NCI-H1105 (cell line): ENCODE measurements at places on chromosomes 4 and X.

GRCh38 chr4:82124932-82125786 is 248.6 kb downstream of the HNRNPD start:
- DNase-seq, result no peak

DNA sequence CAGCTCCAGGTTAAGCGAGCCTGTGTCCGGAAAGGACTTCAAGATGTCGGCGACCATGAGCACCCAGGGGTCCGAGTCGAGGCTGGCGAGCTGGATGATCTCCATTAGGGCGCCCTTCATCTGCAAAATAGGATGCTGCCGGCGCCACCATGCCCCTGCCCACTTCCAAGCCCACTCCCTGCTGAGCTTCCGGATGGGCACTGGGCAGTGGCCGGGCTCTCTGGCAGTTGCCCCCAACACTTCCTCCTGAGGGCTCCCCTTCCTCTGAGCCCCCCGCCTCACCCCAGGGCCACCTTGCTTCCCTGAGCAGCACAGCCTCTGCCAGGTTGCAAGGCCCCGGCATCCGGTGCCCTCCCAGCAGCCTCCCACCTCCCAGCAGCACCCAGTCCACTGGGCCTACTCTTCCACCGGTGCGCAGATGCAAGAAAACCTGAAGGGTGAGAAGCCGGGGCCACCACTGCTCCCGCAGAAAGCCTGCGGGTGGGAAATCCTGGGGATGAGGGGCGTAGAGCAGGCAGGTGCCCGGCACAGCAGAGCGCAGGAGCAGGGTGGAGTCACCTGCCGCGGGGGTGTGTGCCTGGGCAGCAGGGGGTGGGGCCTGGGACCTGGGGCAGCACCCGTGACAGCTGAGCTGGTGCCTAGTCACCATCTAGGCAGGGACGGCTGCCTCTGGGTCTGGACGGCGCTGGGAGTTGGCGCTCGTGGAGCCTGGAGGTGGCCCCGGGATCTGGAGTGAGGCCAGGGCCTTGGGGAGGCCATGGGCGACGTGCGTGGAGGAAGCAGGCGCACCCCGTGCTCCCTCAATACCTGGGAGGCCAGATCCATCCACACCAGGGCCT is 17.0 kb downstream of the NELFA start:
- DNase-seq, result no peak

GRCh38 chr4:148998719-148999118 is 556.5 kb upstream of the NR3C2 start:
- DNase-seq, result no peak

- DNase-seq, result no peak
These were observed 41.8 kb downstream of the RAB40A start for GRCh38 chrX:103477496-103477895.

DNA sequence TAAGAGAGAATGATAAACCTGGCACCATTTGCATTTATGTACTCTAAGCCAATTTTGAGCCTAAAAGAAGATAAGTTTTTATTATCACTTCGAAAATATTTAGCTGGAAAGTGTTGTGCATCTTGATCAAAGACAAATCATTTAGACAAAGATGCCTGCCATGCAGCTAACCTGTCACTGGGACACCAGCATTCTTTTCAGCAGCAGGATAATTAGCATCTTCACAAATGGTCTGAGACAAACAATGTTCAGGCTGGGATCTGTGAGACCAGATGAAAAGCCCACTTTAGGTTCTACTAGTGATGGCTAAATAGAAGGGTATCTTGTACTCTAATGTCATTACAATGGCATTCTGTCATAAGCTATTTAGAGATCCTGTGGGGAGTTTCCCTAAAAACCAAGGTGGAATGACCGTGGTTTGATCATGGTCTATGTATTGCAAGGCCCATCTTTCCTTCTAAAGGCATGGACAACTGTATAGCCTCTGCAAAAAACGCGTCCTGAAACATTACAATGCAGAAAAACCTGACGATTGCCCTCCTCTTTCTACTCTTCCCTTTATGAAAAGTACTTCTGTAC is 7.2 kb downstream of the PRDM8 start:
- no peak for DNase-seq

DNA sequence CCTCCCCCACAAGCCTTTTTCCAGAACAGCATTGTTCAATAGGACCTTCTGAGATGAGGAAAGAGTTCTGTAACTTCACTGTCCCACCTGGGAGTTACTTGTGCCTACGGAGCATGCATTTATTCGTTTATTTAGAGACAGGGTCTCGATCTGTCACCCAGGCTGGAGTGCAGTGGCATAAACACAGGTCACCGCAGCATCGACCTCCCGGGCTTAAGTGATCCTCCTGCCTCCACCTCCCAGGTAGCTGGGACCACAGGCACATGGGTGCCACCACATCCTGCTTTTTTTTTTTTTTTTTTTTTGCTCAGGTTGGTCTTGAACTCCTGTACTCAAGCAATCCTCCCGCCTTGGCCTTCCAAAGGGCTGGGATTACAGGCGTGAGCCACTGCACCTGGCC is 2.9 kb downstream of the MAP3K15 start:
- no peak for DNase-seq

DNA sequence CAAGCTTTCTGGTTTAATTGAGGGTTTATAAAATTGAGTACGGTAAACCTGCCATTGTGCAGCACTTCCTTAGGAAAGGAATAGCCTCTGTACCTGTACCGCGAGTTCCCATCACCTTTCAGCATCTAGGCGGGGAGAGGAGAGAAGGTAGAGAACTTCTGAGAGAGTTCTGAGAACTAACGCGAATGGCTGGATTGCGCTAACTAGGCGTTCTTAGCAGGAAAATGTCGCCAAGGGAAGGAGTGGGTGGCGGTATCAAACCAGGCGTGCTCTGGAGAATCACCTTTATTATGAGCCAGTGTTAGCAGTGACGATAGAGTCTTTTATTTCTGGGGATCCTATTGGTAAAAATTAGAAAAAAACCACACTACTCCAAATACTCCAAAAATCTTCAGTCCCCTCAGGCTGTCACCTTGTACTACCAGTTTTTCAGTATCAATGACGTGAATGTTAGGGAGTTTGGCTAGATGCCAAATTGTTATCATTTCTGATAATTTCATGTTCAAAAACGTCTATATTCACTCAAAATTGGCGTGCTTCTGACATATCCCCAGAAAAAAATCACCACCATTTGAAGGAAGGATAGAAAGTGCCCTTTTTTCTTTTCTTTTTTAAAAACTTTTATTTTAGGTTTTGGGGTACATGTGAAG is 1.4 kb downstream of the UGT8 start:
- no peak for DNase-seq

GRCh38 chr4:244471-244870 is 60.8 kb downstream of the ZNF732 start:
- DNase-seq, result peak; percentile 20

DNA sequence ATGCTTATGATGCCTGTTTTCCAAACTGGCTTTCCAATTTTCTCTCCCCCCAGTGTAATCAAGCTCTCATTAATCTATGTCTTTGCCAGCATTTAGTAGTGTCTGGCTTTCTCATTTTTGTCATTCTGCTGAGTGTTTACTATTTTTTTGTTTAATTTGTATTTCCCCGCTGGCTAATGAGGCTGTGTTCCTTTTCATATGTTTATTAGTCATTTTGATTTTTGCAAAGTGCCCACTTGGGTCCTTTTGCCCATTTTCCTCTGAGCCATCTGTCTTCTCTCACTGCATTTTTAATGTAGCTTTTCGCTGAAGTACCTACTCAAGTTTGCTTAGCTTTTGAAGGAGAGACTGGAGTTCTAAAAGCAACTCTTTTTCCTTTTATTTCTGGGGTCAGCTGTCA is 14.7 kb downstream of the DCK start:
- DNase-seq, result no peak

DNA sequence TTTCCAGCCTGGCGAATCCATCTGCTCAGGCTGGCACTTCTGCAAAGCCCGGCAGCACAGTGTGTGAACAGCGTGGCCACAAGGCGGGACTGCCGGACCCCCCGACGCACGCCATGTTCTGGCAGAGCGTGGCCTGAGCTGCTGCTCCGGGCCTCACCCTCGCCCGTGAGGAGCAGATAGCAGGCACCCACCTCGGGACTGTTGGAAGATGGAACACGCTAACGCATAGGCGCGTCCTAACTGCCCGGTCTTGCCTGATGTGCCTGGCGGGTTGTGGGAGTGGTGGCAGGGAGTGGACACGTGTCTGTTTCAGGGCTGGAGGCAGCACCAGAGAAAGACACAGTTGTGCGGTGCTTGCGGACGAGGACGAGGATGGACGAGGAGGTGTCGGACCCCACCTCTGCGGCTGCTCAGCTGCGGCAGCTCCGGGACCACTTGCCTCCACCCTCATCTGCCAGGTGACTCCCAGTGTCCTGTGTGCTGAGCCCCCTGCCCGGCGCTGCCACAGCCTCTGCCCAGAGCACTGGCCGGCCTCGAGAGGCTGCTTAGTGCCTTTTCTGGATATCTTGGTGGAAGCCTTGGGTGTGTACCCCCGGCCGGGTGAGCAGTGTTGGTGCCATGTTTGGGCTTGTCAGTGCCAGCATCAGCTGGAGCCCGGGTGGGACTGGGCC is 28.2 kb downstream of the UVSSA start:
- DNase-seq, result no peak

DNA sequence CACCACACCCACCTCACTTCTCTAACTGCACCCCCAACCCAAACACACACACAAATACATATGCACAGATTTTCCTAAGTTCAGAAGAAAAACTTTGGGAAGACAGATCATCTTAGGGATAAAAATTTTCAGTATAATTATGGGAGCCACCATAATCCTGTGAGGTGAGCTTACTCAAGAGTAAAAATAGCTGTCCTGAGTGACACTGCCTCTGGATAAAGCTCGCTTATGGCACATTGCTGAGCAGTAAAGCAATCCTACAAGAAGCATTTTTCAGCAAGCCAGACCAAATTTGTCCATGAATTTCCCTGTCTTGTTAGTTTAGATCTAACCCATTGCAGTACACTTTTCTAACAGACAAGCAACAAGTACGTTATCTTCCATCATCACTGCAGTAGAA is 83.8 kb downstream of the INPP4B start:
- no peak for DNase-seq

- no peak for DNase-seq
These were observed 18.3 kb downstream of the BLOC1S4 start for GRCh38 chr4:6734165-6734786.

DNA sequence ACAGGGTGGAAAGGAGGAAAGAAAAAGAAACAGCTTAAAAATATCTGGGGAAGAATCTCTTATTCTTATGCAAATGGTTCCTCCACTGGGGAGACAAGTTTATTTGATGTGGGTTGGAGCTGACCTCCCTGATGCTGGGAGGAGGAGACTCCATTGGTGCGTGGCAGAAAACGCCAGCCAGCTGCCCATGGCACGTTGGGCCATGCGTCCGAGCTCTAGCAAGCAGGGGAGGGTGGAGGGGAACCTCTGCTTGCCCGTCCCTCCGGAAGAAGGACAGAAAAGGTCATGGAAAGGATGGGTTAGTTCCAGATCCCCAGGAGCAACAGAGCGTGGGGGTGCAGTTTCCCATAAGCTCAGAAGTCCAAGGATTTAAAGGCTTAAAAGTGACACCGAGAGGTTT is 210.4 kb downstream of the KLHL4 start:
- DNase-seq, result no peak

GRCh38 chr4:67250131-67250896 is 295.0 kb downstream of the CENPC start:
- DNase-seq, result no peak

GRCh38 chr4:88619971-88620370 is 27.7 kb downstream of the HERC3 start:
- DNase-seq, result no peak

- DNase-seq, result no peak
These were observed 79.1 kb upstream of the RAPGEF2 start for GRCh38 chr4:159023741-159024140.

- DNase-seq, result no peak
These were observed 64.3 kb upstream of the MAGEB16 start for GRCh38 chrX:35733879-35734278.

GRCh38 chr4:111849746-111850284 is 295.4 kb upstream of the FAM241A start:
- DNase-seq, result no peak

- no peak for DNase-seq
These were observed 83.8 kb downstream of the DOCK11 start for GRCh38 chrX:118579417-118579816.

- DNase-seq, result no peak
These were observed 41.0 kb downstream of the TXLNG start for GRCh38 chrX:16827225-16827624.

DNA sequence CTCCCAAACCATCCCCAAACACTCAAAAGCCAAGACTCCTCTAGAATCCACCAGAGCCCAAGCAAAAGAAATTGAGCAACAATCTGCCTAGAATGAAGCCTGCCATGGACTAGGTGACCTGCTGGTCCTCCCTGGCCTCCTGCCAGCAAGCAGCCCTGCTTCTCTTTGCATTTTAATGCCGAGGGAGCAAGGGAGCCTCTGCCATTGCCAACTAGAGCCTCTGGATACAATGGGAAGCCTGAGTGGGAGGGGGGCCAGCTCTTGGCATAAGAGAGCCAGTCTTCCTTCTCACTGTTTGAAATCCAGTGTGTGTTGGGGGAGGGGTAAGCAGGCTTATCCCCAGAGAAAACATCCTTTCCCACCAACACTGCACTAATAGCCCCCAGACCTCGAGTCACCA is 1.5 kb upstream of the GDPD2 start:
- DNase-seq, result no peak

GRCh38 chrX:53262918-53263394 is 18.4 kb downstream of the IQSEC2 start:
- DNase-seq, result no peak

DNA sequence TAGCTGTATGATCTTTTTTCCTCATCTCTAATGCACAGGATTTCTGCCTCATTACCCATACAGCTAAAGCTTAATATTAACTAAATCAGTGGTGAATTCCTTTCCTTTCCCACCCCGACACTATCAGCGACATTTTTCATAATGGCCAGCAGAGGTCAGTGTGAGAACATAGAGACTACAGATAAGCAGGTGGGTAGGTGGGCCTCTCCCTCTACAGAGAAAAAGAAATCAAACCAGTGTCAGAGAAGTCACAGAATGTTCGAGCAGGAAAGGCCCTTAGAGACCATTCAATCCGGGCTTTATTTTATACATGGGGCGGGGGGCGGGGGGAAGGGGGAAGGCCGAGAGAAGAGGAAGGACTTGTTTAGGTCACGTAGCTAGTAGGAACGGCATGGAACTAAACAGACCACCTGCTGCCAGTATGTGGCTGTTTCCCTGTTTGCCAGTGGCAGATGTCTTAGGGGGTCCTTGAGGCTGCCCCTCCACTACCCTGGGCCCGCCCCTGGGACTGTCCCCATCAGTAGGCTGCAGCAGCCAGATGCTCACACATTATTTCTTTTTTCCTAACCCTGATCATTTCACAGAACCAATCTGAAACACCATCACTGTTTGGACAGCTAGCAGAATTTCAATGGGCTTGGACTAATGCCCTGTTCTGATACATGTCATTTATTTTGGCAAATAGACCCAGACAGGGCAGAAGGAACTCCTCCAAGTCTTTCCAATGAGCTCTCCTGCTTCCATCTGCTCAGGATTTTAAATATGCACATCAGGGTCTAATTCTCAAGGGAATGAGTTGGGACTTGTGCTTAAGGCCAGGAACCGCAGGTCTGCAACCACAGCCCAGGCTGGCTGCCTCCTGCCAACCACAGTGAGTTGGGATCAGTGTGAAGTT is 133.4 kb downstream of the ATG4A start:
- DNase-seq, result no peak
